ENCODE measurements at places on chromosomes 7 and 10. TPM values are rescaled to one million over a fixed set of nuclear protein-coding genes. Genes with fewer than 3 reads are reported as not detected.

DNA sequence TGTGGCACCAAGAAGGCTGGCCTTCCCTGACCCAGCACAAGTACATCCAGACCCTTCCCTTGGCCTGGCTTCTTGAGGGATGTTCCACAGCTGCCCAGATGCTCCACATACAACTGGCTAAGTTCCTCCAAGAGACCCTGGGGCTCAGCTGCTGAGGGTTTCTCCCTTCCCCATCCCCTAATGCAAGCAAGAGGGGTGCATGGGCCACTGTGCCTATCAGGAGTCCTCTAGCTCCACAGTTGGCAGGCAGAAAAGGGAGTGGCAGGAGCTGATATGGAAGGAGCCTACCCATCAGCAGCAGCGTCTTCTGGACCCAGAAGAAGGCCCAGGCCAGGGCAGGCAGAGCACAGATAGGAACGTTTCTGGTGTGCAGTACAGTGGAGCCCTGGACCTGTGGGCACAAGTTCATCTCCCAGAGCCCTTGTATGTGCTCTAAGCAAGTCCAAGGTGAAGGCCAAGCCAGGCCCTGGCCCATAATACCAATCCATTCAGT is 26.2 kb downstream of the VSIR start:
- no peak for DNase-seq

The ADRB1 gene
- total RNA-seq = 0.14 TPM

DNA sequence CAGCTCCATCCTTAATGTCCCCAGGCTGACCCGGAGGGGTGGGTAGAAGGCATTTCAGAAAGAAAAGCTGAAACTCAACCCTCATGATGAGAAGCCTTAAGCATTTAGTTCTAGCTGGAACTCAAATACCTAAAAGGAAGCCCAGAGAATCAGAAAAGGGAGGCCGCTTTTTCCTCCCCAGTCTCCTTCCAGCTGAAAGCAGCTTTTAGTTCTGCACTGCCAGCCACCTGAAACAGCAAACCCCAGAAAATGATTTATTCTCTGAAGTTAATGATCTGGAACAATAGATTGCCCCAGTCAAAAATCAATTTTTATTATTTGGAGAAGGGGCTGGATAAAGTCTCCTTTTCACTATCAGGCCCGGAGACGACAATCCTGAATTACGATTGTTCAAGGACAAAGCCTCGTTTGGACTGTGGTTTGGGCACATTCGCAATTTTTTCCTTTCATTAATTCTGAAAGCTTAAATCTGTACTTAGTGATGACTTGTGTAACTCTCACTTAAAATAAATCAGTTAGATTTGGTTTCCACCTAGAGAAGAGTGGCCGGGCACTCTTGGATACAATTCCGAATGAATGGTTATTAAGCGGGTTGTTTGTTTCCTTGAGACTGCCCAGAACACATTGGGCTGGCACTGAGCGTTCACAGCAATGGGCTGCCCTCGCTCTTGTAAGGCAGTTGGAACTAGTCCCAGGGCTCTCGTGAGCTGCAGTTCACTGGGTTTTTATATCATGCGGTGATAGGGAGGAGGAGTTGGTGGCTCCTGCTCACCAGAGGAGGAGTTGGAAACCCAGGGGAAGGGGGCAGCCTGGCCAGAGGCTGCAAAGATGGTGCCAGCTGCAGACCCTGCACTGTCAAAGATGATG is 262.2 kb downstream of the CCSER2 start:
- no peak for DNase-seq

- peak; percentile 87 for DNase-seq
Measured at GRCh38 chr10:13349463-13350274, 1.6 kb upstream of the SEPHS1 start.

- DNase-seq = no peak
Measured at GRCh38 chr10:25294032-25294926, 119.5 kb downstream of the GPR158 start.

GRCh38 chr10:127694580-127695193 is 42.3 kb upstream of the FOXI2 start:
- no peak for DNase-seq

The ASB13 gene
- 19.7 TPM for total RNA-seq

DNA sequence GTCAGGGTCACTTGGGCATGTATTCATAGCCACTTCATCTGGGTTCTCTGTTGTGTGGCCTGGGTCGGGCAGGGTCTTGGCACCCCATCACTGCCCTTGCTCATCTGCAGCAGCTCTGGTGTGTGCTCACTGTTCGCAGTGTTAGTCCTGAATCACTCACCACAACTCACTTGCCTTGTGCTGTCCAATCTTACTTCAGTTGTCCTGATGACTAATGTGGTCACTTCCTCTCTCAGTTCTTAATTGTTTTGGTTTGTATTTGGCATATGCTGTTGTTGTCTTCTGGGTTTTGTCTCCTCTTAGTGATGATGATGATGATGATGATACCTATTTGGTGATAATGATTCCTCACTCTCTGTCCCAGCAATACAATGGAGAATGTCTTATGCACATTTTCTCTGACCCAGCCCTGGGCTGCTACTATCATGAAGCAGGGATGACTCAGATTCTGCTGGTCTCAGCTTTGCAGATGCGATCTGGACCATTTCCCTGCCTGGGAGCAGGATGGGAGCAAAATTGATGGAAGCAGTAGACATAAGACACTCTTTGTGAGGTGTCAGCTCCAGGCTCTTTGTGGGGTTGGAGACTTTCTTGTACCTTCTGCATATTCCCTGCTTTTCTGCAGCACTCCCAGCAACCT is 17.0 kb downstream of the ADRA2A start:
- DNase-seq = no peak

The TBRG4 gene
- total RNA-seq = 32.5 TPM

The DBNL gene
- 91.0 TPM for total RNA-seq

The COL1A2 gene
- total RNA-seq = 780 TPM

GRCh38 chr10:3496138-3496537 is 288.9 kb downstream of the KLF6 start:
- DNase-seq = no peak

All from posterior vena cava (tissue), 2 donors.